ENCODE measurements at places on chromosomes 13 and 19. TPM values are rescaled to one million over a fixed set of nuclear protein-coding genes. Genes with fewer than 3 reads are reported as not detected.

CLDN10 gene
- total RNA-seq = 2.6 TPM

DNA sequence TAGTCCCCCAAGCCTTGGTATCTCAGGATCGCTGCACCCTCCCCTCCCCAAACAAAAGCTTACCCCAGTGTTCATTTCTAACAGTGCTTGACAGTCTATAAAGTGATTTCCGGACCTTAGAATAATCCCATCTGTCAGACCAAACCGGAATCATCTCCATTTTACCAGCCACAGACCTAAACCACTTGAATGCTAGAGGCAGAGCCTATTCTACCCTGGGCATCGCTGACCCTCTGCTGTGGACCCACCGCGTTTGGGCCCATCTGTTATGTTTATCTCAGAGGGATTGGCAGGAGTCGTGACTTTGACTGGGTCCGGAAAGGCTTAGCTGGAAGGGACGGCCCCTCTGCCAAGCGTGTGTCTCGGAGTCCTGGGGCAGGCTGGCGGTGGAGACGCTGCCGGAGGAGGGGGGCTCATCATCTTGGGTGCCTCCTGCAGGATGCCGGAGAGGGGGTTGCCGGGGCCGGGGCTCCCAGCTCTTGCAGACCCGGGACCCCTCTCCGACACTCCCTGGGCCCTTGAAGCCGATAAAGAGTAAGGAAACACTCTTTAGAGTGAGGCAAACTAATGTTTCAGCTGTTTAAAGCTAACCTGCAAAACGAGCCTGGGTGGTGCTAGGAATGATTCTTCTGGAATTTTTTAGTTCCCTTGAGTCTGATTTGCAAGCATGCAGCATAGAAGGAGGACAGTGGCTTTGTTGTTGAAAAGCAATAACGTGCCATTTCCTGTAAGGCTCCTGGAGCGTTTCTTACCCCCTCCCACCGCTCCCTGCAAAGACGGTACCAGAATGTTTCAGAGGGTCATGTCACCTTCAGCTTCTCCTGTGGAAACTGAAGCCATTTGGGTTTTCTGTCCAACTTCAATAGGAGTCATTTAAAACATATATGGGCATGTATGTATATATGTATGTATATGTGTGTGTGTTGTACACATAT is 1.3 kb downstream of the SLC25A42 start:
- DNase-seq = no peak

DNA sequence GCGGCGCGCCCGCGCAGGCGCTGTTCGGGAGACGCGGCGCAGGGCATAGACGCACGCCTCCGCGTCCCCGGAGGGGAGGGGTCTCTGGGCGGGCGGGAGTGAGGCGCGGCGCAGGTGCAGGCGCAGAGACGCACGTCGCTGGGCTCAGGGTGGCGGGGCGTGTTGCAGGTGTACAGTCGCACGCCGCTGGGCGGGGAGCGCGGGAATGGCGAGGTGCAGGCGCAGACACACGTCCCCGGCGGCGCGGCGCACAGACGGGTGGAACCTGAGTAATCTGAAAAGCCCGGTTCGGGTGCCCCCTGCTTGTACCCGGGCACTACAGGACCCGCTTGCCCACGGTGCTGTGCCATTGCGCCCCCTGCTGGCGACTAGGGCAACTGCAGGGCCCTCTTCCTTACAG is 44.7 kb downstream of the PLPP2 start:
- DNase-seq = no peak

DNA sequence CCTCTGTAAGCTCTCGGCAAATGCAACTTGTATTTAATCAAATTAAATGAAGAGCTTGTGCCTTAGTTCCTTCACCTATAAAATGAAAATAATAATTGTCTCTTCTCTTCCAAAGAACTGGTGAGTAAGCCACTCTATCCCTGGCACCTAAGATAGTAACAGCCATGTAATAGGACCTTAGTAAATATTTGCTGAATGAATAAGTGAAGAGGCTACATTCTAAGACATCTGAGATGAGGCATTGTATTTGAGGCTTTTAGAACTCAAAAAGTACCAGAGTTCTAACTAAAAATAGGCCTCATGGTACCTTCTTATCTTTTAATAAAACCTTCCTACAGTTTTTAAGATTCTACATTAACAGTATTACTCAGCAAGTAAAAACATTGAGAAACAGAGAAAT is 17.3 kb upstream of the DCLK1 start:
- no peak for DNase-seq

DNA sequence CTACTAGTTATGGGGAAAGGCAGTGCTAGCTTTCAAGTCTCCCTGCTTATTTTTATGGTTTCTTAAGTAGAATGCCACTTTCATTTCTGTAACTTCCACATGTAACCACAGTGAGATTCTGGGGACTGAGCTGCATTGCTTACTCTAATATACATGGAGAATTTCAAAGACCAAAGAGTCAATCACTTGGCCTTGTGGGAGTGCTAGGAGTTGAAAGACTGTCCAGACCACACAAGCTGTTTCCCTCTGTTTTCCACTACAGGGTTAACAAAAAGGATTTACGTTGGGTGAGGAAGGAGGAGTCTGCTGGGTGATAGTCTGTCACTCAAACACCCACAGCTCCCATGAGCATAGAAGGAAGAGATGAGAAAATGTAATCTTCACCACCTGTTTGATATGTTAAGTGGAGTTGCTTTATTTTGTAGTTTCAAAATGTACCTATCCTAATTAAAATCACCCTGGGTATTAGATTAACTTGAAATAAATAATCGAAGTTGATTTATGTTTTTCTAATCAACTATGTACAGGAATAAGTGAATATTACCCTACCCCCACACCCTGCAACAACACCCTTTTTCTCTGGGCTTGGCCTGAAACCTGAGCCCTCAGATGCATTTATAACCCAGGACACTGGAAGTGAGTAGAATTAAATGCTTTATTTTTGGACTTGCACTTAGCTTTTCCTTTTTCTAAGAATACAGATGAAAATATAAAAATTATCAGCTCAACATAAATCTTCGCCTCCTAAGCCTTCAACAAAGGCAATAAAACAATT is 225.8 kb upstream of the SLC10A2 start:
- DNase-seq = no peak

GRCh38 chr13:111387026-111387871 is 66.8 kb downstream of the TEX29 start:
- no peak for DNase-seq

- no peak for DNase-seq
Observed at GRCh38 chr13:77118134-77118533, 91.2 kb upstream of the FBXL3 start.

- no peak for DNase-seq
Observed at GRCh38 chr13:22736768-22737092, 444.0 kb upstream of the SGCG start.

- no peak for DNase-seq
Observed at GRCh38 chr13:102405499-102406100, 3.8 kb upstream of the FGF14 start.

- no peak for DNase-seq
Observed at GRCh38 chr13:73656863-73657262, 477.3 kb downstream of the KLF12 start.

DNA sequence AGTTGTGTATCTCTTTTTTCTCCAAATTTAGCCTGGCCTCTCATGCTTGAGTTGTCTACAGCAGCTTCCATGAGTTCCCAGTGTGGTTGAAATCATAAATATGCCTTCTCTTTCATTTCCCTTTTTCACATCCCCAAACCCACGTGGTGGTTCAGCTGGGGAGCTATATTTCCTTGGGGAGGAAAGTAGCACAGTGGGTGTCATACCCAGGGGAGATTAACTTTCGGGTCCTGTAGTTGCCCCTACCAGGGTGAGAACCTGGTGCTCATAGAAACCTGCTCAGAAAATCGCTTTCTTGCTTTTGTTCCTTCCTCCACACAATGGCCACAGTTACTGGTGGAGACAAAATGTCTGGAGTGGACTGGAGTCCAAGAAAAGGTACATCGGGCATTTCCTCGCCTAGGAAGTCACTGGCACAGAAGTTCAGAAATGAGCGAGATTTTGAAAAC is 7.0 kb upstream of the LILRA4 start:
- DNase-seq = no peak

- DNase-seq = no peak
Observed at GRCh38 chr13:33264620-33264978, 21.0 kb downstream of the STARD13 start.

Data from left lobe of liver (tissue), 2 donors.